ENCODE measurements at places on chromosomes 5 and 9. TPM values are rescaled to one million over a fixed set of nuclear protein-coding genes. Genes with fewer than 3 reads are reported as not detected.
A peak's percentile ranks its signal among the peaks of the same experiment; 100 is the strongest.

- no peak for DNase-seq
Observed at GRCh38 chr9:106941916-106942315, 79.0 kb downstream of the ZNF462 start.

The CAMK4 gene
- 71.8 TPM for total RNA-seq

The SLC6A3 gene
- not detected for total RNA-seq

DNA sequence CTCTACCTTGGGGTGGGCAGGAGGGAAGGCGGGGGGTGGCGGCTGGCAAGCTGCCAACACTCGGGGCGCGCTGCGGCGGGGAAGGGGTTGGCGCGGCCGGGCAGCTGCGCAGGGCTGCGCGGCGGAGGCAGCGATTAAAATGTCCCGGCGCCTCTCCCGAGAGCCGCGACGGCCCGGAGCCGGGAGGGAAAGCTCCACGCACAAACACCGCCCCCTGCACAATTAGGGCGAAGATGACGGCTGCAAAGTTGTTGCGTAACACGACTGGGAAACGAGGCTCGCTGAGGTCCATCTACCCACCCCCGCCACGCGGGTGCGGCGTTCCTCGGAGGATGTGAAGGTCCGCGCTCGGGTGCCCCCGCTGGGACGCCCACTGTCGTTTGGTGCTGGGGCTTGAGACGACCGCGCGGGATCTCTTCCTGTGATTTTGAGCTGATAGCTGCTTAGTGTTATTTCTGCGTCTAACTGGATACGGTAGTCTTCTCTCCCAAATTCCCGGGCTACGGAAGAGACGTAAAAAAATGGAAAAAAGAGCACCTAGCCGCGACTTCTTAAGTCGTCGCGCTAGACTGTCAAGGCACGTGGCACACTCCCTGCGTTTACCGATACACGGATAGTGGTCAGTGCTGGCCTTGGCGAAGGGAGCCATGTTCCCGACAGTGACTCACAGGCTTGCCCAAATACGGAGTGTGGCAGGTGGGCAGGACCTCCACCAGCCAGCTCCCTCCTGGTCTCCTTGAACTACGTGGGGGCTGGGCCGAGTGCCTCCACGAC is 958 bp upstream of the NFIL3 start:
- peak; percentile 63 for DNase-seq

- DNase-seq, result no peak
Observed at GRCh38 chr5:625516-625915, 13.4 kb downstream of the CEP72 start.

All from activated T-helper 2 cell treated with anti-CD3 and anti-CD28 coated beads, Interferon-gamma antibody, Interleukin-2, Interleukin-4, amounts not matched to agents 10 μg/mL and 5 μg/mL and 100 μg/mL, durations not matched to agents 14 hours and 24 hours and 36 hours (primary cell).